IPS DF 19.7 (cell line): ENCODE measurements at places on chromosomes 16 and 17.

DNA sequence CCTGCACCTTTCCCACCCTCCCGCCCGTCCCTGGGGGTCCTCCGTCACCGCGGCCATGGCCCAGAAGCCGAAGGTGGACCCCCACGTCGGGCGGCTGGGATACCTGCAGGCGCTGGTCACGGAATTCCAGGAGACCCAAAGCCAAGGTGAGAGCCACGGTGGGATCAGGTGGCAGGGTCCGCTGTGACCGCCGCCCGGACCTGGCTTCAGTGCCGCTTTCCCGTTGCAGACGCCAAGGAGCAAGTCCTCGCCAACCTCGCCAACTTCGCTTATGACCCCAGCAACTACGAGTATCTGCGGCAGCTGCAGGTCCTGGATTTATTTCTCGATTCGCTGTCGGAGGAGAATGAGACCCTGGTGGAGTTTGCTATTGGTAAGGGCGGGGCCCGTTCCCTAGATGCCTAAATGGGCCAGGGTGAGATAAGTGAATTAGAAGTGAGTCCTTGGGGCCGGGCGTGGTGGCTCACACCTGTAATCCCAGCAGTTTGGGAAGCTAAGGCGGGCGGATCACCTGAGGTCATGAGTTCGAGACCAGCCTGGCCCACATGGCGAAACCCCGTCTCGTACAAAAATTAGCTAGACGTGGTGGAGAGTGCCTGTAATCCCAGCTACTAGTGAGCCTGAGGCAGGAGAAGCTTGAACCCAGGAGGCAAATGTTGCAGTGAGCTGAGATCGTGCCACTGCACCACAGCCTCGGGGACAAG, 617 bp downstream of the ARMC7 start:
- DNase-seq: no peak

GRCh38 chr17:44989552-44990138, 21.5 kb upstream of the C1QL1 start:
- DNase-seq: no peak

DNA sequence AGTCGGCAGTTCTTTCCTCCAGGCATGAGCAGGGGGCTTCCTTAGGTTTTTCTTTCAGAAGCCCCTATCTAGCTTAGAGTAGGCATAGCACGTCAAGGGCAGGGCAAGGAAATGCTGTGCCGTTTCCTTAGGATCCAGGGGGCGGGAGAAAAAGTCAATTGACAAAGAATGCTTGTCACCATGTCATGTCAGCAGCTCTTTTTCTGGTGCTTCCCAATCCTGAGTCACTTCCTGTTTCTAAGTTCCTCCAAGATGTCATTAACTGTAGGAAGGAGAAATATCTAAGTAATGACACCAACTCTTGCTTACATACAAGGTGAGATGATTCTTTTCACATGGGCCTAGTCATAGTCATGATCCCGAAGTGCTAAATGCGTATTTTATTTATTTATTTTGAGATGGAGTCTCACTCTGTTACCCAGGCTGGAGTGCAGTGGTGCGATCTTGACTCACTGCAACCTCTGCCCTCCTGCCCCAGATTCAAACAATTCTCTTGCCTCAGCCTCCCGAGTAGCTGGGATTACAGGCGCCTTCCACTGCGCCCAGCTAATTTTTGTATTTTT, 35.2 kb downstream of the GJC1 start:
- no peak for DNase-seq

GRCh38 chr17:44324092-44324570, 492 bp downstream of the SLC25A39 start:
- DNase-seq: no peak

DNA sequence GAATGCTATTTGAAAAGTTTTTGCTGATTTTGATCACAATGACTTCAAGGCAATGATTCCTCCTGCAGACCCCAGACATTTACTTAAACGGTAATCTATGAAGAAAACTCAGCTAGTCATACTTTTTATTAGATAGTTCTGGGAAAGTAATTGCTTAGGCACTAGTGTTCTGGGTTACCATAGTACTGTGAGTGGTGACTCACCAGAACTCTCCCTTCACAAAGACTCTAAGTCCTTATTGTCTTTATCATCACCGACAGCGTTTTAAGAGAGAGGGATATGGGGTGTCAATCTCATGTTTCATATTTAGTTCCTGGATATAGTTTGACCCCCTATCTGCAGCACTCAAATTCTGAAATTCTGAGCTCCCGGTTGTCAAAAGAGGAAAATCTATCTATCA, 43.0 kb upstream of the CDH8 start:
- DNase-seq: no peak

DNA sequence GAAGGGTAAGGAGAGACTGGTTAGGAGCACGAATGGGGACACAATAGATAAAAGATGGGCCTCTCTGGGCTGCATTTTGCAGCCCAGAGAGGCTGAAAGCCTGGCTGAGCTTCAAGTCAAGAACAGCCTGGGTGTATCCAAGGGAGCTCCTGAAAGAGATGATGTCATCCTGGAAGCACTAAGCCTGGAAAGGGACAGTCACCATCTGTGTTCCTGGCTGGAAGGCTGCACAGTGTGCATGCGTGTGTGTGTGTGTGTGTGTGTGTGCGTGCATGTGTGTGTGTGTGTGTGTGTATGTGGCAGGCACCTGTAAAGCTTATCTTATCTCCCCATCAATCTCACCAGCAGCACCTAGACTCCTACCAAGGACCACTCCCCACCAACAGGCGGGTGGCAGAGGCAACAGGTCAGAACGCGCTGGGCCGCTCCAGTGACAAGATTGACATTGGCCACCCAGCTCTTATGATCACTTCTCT, 44.1 kb downstream of the COG7 start:
- DNase-seq: no peak

DNA sequence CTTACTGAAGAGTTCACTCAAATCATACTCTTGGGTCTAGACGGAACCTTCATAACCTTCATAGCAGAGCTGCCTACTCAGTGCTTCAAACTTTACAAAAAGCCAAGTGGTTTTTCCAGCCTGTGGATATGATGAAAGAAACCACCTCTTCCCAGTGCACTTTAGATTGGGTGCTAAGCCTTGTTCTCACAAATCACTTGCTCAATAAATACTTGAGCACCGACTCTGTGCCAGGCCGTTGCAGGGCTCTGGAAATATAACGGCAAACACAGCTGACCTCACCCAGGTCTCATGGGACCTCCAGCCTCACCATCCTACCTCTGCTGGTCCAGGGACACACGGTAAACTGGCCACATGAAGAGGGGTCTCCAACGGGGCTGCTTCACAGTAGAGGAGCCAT, 35.7 kb downstream of the CDRT4 start:
- no peak for DNase-seq

DNA sequence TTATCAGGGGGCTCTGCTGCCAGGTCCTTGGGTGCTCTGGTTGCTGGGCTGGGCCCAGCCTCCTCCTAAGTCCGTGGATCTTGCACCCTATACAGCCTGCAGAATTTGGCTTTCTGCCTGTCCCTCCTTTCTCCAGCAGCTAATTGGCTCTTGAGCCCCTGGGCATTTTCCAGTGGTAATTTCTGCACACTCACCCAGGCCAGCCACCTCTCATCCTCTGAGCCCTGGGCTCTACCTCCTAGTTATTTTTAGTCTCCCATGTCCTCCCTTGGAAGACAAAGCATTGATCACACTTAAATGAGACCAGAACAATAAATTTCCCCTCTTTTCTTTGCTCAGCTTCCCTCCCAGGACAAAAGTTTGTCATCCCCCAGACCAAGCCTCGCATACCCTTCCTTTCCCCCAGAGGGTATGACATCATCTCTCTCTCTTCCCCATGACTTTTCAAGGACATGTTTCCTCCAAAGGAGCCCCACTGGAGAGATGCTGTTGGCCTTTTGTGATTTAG, 38.1 kb downstream of the C17orf75 start:
- DNase-seq: no peak

DNA sequence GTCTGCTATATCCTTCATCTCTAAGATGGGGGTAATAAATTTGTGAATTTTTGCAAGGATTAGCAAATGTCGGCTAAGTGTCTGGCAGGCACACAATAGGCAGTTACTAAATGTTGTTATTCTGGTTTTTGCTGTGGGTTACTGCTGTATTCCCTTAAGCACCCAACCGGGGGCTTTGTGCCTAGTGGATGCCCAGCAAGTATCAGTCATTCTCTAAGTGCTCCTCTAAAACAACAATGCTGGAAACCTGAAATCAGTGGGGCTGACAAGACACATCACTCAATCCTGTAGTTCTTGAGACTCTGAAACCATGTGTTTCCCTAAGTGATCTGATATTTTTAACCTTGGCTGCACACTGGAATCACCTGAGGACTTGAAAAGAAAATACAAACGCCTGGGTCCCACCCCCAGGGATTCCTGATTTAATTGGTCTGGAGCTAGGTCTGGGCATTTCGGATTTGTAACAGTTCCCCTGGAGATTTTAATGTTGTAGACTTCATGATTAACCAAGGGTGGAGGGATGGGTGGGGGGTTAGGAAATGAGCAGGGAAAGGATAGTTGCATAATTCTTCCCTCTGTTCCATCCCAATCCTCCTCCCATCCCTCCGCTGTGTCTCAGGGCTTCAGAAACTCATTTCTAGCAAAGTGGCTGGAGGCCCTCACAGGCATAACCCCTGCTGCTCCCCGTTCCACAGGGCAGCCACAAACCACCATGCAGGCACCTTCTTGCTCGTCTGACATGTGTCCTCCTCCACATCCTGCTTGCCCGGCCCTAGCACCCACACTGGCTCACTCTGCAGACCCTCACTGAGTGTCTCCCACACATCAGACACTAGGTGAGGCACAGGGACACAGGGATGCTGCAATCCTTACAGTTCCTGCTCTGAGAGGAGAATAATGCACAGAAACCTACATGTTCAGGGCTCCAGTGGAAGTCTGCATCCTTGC, 61.7 kb upstream of the LYRM9 start:
- DNase-seq: no peak

- no peak for DNase-seq
These were observed 7.3 kb upstream of the ALDH3A1 start for GRCh38 chr17:19755392-19755791.

DNA sequence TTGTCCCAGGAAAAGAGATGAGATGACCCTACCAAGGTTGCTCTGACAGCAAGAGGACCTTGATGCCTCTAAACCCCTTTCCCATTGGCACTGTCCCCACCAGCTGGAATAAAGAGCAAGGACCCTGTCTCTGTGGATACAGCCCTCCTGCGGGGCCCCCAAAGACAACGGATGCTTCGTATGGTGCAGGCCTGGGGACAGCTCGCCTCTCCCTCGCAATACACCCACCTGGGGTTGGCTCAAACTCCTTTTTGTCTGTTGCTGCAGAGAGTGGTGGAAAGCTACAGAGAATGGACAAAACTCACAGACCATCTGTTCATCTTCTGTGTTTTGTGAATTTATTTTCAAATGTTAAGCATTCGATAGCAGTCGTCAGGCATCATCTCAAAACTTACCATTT, 27.6 kb upstream of the CACNG3 start:
- no peak for DNase-seq

- no peak for DNase-seq
These were observed 22.5 kb downstream of the TRIM37 start for GRCh38 chr17:59084154-59084553.

- no peak for DNase-seq
These were observed 18.8 kb downstream of the MYH10 start for GRCh38 chr17:8611619-8612298.

GRCh38 chr17:82889496-82890338, 49.9 kb upstream of the ZNF750 start:
- no peak for DNase-seq

DNA sequence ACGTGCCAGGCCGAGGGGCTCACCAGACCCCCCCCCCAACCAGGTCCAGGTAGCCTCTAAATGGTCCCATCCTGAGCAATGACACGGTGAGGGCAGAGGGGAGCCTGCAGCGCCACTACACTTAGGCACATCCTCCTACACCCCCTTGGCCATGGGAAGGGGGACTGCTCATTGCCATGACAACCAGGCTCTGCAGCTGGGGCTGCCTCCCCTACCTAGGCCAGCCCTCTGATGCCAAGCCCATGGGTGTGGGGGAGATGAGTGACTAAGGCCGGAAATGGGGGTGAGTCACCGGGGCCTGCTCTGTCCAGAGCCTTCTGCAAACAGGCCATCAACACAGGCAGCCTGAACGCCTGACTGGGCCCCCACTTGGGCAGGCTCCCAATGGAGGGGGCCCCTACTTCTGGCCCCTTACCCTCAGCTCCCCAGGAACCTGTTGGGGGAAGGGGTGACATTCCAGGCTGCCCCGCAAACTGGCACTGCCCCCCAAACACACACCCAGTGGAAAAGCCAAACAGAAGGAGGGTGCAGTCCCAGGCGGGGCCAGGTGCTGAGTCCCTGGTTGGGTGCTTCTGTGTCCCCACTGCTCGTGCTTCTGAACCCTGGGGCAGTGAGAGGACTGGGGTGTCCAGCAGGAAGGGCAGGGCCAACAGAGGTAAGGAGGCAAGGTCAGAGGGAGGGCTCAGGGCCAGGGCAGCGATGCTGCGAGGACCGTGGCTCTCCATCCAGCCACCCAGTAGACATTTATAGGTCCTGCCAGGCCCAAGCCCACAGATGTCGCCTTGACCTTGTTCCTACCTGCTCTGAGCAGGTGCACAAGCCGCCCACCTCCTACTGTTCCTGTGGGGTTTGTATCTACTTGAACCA, 8.2 kb downstream of the PLCD3 start:
- no peak for DNase-seq

GRCh38 chr17:63511331-63511730, 11.8 kb upstream of the KCNH6 start:
- DNase-seq: no peak

DNA sequence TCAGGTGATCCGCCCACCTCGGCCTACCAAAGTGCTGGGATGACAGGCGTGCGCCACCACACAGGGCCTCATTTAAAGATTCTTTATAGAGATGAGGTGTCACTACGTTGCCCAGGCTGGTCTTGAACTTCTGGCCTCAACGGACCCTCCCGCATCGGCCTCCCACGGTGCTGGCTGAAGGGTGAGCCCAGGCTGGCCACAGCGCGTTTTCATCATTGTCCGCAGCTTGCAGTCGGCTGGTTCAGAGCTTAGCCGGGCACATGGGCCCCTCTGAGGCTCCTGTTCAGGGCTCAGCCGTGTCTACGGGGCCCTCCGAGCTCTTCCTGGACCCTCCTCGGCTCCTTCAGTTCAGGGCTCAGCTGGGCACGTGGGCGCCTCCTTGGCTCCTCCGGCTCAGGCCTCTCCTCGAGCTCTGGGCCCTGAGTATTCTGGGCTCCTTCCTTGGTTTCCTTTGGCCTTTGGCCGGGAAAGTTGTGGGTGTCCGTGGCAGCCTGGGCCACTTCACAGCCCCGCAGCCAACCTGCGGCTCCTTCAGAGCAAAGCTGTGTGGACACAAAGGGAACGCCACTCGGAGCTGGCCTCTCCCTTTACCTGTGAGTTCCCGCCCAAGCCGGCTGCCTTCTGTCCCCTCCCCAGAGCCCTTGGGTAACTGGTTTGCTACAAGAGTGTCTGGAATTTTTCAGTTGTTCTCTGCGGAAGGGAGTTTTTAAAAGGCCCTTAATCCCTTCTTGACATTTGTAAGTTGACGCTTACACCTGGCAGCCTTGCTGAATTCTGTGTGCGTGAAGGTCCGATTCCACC, 1.2 kb upstream of the MSLN start:
- no peak for DNase-seq

GRCh38 chr16:77509796-77510195, 75.0 kb upstream of the ADAMTS18 start:
- DNase-seq: no peak
